ENCODE measurements at places on chromosomes 1 and 21.
A peak's percentile ranks its signal among the peaks of the same experiment; 100 is the strongest.

DNA sequence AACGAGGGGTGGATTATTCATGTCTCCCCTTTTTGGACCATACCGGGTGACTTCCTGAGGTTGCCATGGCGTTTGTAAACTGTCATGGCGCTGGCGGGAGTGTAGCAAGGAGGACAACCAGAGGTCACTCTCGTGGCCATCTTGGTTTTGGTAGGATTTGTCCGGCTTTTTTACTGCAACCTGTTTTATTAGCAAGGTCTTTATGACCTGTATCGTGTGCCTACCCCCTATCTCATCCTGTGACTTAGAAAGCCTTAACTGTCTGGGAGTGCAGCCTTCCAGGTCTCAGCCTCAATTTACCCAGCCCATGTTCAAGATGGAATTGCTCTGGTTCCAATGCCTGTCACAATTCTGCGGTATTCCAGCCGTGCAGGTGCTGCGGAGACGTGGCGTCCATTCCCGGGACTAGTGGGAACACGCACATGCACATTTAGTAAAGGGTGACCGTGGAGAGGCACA, 40.2 kb upstream of the ZNF496 start:
- DNase-seq: no peak

DNA sequence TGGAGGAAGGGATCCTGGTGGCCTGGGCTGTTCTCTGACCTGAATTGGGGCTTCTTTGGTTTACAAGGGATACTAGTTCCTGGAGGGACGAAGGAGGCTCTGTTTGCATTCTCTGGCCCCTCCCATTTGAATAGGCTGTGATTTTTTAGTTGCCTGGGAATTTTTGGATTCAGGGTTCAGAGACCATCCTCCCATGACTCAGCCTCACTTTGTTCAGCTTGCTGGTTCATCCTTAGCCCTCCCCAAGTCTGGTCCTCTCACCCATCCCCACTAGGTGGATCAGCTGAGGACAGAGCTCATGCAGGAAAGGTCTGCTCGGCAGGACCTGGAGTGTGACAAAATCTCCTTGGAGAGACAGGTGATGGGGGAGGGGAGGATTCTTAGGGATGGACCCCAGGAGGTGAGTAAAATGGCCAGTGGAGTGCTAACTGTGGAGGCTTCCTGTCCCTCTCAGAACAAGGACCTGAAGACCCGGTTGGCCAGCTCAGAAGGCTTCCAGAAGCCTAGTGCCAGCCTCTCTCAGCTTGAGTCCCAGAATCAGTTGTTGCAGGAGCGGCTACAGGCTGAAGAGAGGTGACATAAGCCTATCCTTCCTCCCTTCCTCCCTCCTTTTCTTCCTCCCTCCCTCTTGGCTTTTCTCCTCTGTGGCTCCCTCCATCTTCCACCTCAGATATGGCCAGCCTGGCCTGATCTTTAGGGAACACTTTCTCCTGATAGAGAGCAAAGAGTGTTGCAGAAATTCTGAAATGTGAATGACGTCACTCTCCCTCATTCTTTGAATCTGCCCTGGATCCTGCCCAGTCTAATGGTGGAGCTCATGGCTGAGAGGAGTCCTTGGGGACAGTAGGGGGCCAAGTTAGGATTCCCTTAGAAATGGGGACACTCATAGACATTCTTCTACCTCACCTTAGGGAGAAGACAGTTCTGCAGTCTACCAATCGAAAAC, 4.5 kb upstream of the TUFT1 start:
- DNase-seq: no peak

GRCh38 chr1:165364568-165365133, 8.1 kb upstream of the LMX1A start:
- no peak for DNase-seq

GRCh38 chr1:238652346-238652968, 733.9 kb upstream of the CHRM3 start:
- DNase-seq: no peak

DNA sequence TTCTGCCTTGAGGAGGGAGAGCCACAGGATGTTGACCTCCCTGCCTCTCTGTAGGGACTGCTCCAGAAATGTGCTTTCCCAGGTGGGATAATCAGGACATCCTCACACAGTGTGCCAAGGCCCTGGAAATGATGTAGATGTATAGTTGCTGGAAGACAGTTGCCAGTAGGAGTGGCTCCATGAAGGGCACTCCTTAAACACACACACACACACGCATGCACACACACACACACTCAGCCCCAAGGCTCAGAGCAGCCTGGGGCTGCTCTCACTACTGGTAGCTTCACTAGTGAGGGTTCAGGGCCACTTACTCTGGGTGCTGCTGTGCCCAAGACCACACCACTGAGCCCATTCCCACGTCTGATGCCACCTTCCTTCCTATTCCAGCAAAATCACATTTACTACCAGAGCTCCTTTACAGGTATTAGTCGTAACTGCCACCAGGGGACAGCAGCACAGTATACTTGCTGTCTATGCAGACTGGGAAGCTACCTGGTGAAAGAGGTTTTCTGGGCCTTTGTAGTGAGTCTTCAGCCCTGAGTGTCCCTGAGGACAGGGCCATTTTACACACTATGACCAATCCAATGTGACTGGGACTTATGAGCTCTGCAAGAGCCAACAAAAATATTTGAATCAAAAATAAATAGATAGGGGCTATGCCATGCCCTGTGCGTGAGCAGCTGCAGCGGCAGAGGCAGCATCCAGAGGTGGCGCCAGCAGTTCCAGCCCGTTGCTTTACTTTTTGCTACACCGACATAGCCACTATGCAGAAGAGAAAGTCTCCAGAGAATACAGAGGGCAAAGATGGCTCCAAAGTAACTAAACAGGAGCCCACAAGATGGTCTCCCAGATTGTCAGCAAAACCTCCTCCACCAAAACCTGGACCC, 15.0 kb downstream of the CRNN start:
- DNase-seq: no peak

- DNase-seq: no peak
Observed at GRCh38 chr1:236284291-236284721, 2.5 kb upstream of the ERO1B start.

DNA sequence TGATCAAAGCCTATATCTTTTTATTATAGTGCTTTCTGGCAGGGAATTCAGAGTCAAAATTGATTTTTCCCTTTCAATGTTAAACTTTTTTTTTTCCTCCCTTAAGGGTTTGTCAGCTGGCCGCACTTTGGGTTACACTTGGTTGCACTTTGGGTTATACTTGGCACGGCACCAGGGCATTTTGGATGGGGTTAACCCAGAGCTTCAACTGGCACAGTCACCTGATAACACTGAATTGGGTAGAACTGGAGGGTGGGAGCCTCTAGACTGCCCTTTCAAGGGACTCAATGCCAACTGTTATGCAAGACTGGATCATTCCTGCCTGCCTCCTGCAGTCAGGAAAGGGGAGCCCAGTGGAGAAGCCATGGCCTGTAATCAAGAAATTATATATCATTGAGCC, 211.5 kb downstream of the KCNJ6 start:
- no peak for DNase-seq

DNA sequence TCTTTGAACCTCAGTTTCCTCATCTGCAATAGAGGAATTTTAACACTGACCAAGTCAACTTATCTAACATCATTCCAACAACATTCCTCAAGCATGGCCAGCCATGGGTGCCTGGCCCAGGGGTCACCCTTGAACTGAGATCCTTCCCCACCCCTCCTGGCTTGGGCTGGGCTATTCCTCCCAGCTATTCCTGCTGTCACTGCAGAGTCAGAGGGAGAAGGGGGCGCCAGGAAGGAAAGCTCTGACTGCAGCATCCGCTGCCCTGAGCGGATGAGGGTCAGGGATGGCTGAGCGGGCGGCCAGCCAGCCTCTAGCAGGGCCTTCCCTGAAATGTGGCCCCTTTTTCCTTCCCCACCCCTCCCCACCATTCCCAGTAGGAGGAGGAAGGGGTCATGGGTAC, 3.1 kb downstream of the TINAGL1 start:
- peak; percentile 39 for DNase-seq

DNA sequence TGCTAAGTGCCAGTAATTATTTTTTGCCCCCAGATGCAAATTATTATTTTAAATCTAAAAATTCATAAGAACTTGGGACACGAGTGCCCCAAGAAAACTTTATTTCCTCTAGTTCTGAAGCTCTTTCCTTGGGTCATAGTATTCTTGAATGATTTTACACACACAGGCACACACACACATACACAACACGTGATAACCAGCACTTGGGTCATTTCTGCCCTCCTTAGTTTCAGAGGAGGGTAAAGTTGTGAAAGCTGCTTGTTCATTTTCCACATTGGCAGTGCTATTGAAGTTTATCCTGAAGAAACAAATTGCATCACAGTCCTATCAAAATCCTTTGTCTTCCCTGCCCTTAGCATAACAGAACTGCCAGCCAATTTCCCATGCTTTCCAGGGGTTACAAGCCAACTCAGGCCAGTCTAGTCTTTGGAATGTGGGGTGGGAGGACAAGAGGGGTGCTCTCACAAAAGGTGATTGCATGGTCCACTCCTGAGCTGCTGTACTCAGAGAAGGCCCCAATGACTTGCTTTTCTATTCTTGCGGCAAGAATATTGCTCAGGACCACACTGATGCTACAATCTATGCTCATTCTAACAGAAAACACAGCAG, 98.5 kb upstream of the POGK start:
- no peak for DNase-seq

- DNase-seq: no peak
Observed at GRCh38 chr21:34859976-34860653, 189.0 kb downstream of the RUNX1 start.

GRCh38 chr1:50427086-50427817, 4.0 kb upstream of the DMRTA2 start:
- DNase-seq: no peak

GRCh38 chr1:8863794-8864233, 14.7 kb downstream of the ENO1 start:
- DNase-seq: no peak

GRCh38 chr1:114718661-114719423, 2.3 kb upstream of the NRAS start:
- no peak for DNase-seq

- DNase-seq: no peak
Observed at GRCh38 chr1:144551107-144551542, 41.6 kb upstream of the PPIAL4F start.

DNA sequence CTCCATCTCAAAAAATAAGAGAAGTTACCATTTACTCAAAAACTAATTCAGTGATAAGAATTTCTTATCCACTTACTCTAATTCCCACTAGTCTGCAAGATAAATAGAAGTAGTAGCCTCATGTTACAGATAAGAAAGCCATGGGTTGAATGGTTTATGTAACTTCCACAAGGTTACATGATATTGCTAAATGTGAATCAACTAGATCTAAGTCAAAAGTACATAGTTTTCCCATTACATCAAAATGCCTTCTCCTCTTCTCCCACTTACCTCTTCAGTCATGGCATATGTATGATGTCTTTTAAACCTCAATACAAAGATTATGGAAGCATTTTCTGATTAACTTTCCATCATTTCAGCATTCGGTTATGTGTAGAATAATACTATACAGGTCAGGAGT, 108.5 kb downstream of the ASH1L start:
- no peak for DNase-seq

GRCh38 chr1:187641463-187641862, 812.7 kb downstream of the PLA2G4A start:
- DNase-seq: peak; percentile 62
